ENCODE measurements at places on chromosomes 5 and 9. TPM values are rescaled to one million over a fixed set of nuclear protein-coding genes. Genes with fewer than 3 reads are reported as not detected.

PCDHB14 gene
- not detected for total RNA-seq

SLC36A3 gene
- total RNA-seq = not detected

CHSY3 gene
- not detected for total RNA-seq

FOXI1 gene
- total RNA-seq = not detected

HK3 gene
- total RNA-seq = not detected

UGT3A1 gene
- total RNA-seq = not detected

RASGEF1C gene
- total RNA-seq = not detected

GOLM1 gene
- total RNA-seq = 0.55 TPM

LNPEP gene
- 95.8 TPM for total RNA-seq

HAVCR2 gene
- total RNA-seq = 53.7 TPM

F2RL1 gene
- total RNA-seq = 1.7 TPM

INSL4 gene
- not detected for total RNA-seq

SLC34A1 gene
- total RNA-seq = 0.43 TPM

RFK gene
- total RNA-seq = 19.8 TPM

WDR38 gene
- not detected for total RNA-seq

C5orf52 gene
- total RNA-seq = not detected

SPATA31C1 gene
- total RNA-seq = not detected

LRRTM2 gene
- total RNA-seq = not detected

CCDC183 gene
- total RNA-seq = 0.46 TPM

DOCK2 gene
- total RNA-seq = 280 TPM

CARD6 gene
- 4.3 TPM for total RNA-seq

SLC12A2 gene
- total RNA-seq = 14.0 TPM

C5orf34 gene
- 10.6 TPM for total RNA-seq
